Head of caudate nucleus (tissue), 42 donors: ENCODE measurements at places on chromosomes 4 and X.
A peak's percentile ranks its signal among the peaks of the same experiment; 100 is the strongest.

GRCh38 chr4:126869967-126870366 lies 762.8 kb upstream of the INTU start:
- no peak for DNase-seq

DNA sequence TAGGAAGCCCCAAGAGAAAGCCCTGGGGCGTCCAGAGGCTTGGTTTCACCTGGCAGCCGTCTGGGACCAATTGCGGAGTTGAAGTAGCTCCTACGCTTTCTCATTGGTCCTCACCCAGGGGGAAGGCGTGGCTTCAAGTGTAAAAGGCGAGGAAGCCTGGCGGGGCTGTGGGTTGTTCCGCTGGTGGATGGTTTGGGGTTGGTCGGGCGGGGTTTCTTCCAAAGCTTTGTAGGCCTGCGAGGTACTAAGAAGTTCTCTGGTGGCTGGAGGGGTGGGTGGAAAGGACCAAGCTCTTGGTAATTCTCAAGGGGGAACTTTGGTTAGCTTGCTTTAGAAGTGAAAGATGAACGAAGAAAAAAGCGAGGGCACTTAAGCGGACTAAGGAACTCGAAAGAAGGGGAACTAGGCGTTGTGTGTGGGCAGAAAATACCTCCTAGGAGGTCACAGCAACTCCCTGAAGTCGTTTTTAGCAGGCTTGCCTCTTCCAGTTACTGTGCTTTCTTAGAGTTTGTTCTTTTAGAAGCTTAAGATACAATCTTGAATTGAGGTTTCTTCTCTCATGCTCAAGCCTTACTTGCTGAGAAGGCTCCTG lies 36.6 kb downstream of the CCNG2 start:
- DNase-seq = peak; percentile 52

GRCh38 chrX:108437349-108438109 lies 693 bp downstream of the COL4A6 start:
- DNase-seq = no peak

DNA sequence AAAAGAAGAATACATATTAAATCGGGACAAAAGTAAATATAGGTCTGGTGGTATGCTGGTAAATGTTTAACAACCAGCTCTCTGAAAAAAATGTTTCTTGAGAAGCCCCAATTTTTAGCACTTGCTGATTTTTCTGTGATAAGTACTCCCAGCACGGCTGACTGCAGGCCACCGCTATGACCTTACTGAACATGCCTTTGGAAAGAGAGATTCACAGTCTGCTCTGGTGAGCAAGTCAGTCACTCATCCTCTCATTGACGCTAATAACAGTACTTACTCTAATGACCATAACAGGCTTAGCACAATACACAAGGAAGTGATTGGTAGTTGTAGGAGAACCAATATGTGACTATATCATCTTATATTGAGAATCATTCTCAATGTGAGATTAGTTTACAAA lies 98.9 kb upstream of the BLTP1 start:
- no peak for DNase-seq

DNA sequence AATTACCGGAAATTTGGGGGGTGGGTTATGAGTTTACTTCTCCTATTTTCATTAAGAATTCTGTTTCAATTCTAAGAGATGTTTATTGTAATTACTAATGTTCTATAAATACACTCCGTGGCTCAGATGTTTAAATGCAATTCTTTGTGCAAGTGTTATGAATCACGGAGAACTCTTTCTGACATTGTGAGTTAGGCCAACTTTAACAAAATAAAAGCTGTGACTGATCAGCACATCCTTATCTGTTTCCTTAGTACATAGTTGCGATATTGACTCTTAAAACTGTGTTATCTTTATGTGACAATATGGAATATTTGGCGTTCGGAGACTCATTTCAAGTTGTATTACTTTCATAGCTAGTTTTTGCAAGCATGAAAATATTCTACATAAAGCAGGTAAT lies 902 bp downstream of the KLHL4 start:
- DNase-seq = no peak
